ENCODE measurements at places on chromosomes 11 and 22. TPM values are rescaled to one million over a fixed set of nuclear protein-coding genes. Genes with fewer than 3 reads are reported as not detected.

The MEI1 gene
- 0.01 TPM for polyA plus RNA-seq

The NXPE2 gene
- 0.16 TPM for polyA plus RNA-seq

The VSIG10L2 gene
- not detected for polyA plus RNA-seq

DNA sequence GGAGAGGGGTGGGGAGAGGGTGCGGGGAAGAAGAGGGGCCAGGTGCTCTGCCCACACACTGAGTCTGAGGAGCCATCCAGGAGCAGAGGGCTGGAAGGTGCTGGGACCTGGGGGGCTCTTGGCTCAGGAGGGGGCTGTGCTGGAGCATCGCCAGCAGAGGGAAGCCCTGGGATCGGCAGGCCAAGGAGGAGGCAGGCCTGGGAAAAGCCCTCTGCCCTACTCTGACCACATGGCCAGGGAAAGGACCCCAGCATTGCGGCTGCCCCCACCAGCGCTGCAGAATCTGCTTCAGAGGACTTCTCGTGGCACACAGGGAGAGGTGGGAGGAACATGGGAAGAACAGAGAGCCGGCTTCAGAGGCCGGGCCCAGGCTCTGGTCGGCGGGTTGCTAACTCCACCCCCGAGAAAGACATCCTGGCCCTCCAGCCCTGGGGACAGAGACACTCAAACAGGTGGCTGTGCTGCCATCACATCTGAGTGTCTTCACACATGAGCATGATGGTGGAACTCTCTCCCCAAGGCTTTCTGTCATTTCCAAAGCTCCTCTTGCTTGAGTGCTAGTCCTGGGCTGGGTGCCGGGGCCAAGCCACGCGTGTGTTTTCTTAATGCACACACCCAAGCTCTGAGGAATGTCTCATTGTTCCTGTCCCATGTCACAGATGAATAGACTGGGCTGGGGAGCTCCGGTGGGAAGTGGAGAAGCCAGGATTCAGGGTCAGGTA lies 1378.0 kb downstream of the BRD1 start:
- no peak for DNase-seq

DNA sequence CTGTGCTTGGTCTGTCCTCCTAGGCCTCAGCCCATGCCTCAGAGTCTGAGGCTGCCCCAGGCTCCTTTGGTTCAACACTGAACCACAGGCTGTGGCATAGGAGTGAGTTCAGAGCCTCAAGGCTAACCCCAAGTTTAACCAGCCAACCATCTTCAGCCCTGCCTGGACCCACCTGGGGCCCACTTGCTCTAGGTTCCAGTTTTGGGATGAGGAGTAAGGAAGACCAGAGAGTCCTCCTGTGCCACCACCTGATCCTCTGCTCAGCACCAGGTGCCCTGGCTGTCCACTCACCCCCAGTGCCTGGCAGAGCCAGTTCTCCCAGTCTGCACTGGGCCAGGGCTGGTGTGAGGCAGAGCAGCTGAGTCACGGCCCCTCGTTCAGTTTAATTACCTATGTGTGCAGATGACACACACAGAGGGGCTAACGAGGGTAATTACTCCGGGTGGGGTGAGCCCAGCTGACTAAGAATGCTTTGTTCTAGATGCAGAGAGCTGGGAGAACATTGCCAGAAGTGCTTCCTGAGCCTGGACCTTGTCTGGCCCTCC lies 12.0 kb upstream of the TMPRSS13 start:
- DNase-seq, result no peak

- no peak for DNase-seq
These were observed 22.1 kb downstream of the CHKA start for GRCh38 chr11:68099057-68099456.

DNA sequence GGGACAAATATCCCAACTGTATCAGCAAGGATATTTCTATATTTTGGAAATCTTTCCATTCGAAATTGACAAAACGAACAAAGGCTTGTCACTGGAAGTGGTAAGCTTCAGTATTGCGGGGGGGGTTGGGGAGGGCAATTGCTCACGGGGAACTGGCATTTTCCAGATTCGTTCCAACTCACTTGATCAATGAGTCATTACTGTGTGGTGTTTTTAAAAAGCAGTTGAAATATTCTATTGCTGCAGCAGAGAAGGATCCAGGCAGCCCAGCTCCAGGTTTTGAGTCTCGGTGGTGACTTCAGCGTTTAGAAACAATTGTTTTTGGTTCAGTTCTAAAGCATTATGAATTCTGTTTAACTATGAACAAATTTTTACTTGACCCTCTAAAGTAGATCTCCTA lies 33.8 kb upstream of the FBLN1 start:
- DNase-seq, result no peak

GRCh38 chr22:39236321-39237317 lies 8.2 kb downstream of the PDGFB start:
- peak; percentile 87 for DNase-seq
